ENCODE measurements at places on chromosomes 1 and 21. TPM values are rescaled to one million over a fixed set of nuclear protein-coding genes. Genes with fewer than 3 reads are reported as not detected.

The WLS gene
- 62.9 TPM for total RNA-seq

The DLGAP3 gene
- total RNA-seq, result under 0.01 TPM

The SLC6A17 gene
- not detected for total RNA-seq

The PITHD1 gene
- total RNA-seq, result 33.5 TPM

- no peaks in the 10 kb centered on the region for H3K27me3 ChIP-seq
- H3K36me3 ChIP-seq, result no peaks in the 10 kb centered on the region
- no peak overlapping the region for H3K4me3 ChIP-seq
- H3K27ac ChIP-seq, result no peak overlapping the region
- DNase-seq, result no peak
These were observed 1643.1 kb upstream of the B3GALT2 start for GRCh38 chr1:194829492-194829891.

GRCh38 chr1:117014209-117014608 lies 12.6 kb downstream of the CD101 start:
- no peak overlapping the region for H3K4me3 ChIP-seq
- H3K36me3 ChIP-seq, result no peaks in the 10 kb centered on the region
- H3K27me3 ChIP-seq, result no peaks in the 10 kb centered on the region
- peaks cover under 1% of the 10 kb centered on the region for H3K4me1 ChIP-seq

DNA sequence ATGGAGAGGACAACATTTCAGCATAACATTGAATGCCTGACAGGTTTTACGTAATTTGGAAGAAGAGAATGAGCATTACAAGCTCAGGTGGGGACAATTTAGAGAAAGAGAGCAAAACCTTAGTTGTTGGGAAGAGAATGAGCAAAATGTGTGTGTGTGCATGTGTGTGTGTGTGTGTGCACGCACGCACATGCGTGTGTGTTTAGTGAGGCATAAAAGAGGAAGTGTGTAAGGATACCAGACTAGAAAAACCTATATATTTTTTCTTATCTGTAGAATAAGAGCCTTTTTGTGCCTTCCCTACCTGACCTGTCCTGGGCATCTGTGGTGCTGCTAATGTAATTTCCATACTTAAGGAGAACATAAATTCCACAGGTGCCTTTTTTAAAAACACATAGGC lies 99.0 kb upstream of the PLXNA2 start:
- H3K4me1 ChIP-seq, result no peaks in the 10 kb centered on the region
- H3K27me3 ChIP-seq, result no peaks in the 10 kb centered on the region
- no peaks in the 10 kb centered on the region for H3K36me3 ChIP-seq

DNA sequence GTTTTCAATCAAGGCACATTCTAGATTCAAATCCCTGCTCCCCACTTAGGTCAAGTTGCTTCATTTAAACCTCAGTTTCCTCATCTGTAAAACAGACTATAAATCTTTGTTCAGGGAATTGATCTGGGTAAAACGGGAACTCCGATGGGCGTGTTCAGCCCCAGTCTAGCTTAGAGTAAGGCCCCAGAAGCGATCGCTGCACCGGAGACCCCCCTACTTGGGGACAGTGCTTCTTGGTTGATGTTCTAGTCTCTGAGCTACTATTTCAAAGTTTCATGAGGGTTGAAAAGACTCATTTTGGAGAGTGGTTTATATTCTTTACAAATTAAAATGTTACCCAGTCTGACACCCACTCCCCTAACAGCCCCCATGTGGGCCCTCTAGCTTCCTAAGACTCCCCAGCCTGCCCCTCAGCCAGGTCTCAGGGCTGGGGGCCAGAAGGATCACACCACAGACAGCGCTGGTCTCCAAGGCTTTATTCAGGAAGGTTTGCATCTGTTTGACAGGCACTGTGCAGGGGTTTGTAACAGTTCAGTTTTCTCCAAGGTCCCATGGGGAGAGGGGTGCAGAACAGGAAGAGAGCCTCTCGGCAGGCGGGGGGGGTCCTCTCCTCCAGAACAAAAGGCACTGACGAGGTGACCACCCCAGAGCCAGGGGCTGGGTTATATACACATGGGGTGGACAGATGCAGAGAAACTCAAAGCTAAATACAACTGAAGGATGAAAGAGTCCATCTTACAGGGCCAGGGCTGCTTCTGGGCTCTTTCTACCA lies 82.9 kb downstream of the STUM start:
- no peaks in the 10 kb centered on the region for H3K27me3 ChIP-seq
- DNase-seq, result no peak
- H3K27ac ChIP-seq, result no peak overlapping the region
- H3K4me3 ChIP-seq, result no peak overlapping the region

DNA sequence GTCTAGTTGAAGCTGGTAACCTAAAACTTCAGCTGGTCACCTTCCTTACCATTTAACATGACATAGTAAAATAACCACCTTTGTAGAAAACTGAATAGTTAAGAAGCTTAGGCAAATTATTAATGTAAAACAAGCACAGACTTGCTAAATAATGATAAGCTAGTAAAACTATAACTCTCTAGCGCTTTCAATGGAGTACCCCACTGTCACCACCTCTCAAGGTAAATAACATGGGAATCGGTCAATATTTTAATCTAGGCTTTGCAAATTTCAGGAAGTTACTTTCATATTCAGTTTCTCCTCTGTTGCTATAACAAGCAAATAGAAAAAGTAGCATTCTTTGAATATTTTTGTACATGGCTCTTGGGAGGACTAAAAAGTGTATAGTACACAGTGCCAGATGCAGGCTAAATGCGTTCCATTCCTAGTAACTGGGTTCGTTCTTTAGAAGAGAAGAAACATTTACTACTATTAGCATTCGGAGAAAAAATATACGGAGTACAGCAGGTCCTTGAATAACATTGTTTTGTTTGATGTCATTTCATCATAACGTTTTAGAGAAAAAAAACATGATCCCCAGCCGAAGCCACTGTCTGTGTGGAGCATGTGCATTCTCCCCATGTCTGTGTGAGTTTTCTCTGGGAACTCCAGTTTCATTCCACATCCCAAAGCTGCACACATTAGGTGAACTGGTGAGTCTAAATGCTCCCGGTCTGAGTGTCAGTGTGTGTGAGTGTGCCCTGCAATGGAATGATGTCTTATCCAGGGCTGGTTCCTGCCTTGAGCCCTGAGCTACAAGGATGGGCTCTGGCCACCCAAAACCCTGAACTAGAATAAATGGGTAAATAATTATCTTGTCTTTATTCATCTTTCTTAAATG lies 52.5 kb downstream of the EPRS1 start:
- no peaks in the 10 kb centered on the region for H3K4me1 ChIP-seq
- peaks cover 9% of the 10 kb centered on the region for H3K36me3 ChIP-seq
- no peak overlapping the region for H3K27ac ChIP-seq
- no peaks in the 10 kb centered on the region for H3K27me3 ChIP-seq

DNA sequence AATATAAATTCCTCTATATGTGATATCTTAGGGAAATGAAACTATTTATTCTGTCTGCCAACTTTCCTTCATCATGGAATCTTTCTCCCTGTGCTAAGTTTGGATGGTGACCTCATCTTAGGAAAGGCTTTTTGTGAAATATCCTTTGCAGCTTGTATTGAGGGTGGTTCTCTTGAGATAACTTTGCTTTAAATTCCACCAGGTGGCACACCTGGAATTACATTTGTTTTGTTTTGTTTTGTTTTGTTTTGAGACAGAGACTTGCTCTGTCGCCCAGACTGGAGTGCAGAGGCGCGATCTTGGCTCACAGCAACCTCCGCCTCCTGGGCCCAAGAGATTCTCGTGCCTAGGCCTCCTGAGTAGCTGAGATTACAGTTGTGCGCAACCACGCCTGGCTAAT lies 7.6 kb upstream of the CD1A start:
- H3K27me3 ChIP-seq, result no peaks in the 10 kb centered on the region
- no peak overlapping the region for H3K27ac ChIP-seq
- no peak for DNase-seq
- H3K36me3 ChIP-seq, result no peaks in the 10 kb centered on the region
- H3K4me1 ChIP-seq, result peaks cover 5% of the 10 kb centered on the region

GRCh38 chr1:107139833-107140702 lies 771 bp upstream of the NTNG1 start:
- H3K36me3 ChIP-seq, result no peaks in the 10 kb centered on the region
- H3K4me1 ChIP-seq, result no peaks in the 10 kb centered on the region
- no peaks in the 10 kb centered on the region for H3K27me3 ChIP-seq
- peak overlapping the region; percentile 53 for H3K4me3 ChIP-seq

DNA sequence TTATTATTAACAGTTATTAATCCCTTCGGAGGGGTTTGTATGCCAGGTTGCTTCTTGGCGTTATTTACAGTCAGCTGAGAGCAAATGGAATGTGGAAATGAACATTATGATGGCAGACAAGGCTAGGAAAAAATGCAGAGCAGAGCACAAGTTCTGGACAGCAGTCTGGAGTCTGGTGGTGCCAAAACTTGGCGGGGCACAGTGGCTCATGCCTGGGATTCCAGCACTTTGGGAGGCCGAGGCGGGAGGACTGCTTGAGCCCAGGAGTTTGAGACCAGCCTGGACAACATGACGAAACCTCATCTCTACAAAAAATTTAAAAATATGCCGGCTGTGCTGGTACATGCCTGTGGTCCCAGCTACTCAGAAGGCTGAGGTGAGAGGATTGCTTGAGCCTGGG lies 67.6 kb downstream of the CDC7 start:
- peaks cover 39% of the 10 kb centered on the region for H3K4me1 ChIP-seq
- H3K36me3 ChIP-seq, result no peaks in the 10 kb centered on the region
- no peak overlapping the region for H3K27ac ChIP-seq

DNA sequence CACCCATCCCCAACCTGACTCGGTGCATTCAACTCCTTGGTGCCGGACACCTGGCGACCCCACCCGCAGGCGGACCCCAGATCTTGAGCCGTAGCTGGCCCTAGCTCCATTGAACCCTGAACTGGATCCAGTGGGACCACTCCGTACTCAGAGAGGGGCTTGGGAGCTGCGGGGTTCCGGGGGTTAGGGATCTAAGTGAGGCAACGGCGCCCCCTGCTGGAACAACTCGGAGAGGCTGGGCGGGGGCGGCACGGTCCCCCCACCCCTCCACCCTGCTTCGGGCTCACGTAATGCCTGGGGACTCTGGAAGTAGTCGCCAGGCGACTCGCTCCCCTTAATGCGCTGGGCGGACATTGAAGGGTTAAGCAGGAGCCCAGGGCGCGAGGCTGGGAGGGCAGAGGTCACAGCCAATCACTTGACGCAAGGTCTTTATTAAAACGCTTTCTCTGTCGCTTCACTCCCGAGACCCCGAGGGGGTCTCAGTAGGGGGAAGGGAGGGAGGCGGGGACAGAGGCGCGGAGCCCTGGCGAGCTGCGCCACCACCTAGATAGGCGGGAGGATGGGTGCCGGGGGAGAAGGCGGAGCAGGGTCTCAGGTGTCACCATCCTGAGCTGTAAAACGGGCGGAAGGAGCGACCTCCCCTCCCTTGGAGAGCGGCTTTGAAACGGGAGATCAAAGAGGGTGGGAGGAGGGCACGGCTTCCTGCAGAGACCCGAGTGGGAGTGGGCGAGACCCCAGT lies 704 bp upstream of the CRABP2 start:
- peak overlapping the region; percentile 43 for H3K4me3 ChIP-seq
- peak; percentile 56 for DNase-seq
- no peaks in the 10 kb centered on the region for H3K27me3 ChIP-seq
- H3K27ac ChIP-seq, result no peak overlapping the region

DNA sequence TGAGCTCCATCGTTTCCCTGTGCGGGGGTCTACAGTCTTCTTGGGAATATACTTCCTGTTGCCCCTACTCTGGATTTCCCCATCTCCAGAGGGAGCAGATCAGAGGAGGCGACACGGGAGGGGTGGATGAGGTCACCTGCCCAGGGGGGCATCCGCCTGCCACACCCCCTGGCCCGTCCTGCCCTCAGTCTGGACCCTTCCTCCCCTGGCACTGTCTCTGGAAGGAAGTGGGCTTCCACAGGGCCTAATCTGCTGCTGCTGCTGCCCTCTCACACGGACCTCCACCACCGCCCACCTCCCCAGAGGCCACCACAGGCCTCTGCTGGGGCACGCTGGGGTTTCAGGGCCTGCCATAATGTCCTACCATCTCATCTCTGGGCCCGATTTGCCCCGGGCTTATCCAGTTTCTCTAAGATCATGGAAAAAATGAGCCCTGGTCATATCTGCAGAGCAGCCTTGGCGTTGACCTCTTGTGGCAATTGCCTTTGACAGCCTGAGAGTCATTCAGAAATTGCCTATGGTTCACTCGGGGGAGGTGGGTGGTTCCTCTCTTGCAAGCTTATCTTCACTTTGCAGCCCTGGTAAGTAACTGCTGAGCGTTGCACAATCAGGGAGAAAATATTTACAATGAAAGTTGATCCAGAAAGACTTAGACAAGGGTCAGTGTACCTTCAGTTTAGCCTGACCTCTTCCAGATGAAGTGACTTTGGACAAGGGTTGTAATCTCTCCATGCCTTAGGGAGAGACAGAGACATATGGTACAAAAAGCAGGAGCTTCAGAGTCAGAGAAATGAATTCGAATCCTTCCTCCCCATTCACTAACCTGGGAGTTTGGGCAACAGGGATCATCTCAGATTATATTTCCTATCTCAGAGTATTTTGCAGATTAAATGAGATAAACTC lies 252.4 kb downstream of the TOMM20 start:
- H3K4me1 ChIP-seq, result peaks cover 35% of the 10 kb centered on the region
- peak; percentile 86 for DNase-seq
- H3K4me3 ChIP-seq, result no peak overlapping the region

DNA sequence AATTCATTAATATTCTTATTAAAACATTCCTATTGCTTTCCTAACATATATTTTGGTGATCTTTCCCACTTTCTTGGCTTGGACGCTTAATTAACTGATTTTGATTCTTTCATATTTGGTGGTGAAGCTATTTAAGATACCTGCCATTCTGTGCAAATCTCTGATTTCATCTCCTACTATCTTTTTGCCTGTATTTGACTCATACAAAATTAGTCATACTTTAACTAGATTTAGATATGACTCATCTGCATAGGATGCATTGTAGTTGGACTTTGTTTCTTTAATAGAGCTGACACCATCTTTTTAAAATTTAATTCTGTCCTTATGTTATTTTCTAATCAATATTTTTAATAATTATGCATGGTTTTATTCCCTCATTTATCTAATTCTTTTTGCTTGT lies 93.8 kb upstream of the PLPPR4 start:
- no peak overlapping the region for H3K27ac ChIP-seq
- no peak overlapping the region for H3K4me3 ChIP-seq
- DNase-seq, result no peak
- H3K36me3 ChIP-seq, result no peaks in the 10 kb centered on the region
- no peaks in the 10 kb centered on the region for H3K27me3 ChIP-seq

DNA sequence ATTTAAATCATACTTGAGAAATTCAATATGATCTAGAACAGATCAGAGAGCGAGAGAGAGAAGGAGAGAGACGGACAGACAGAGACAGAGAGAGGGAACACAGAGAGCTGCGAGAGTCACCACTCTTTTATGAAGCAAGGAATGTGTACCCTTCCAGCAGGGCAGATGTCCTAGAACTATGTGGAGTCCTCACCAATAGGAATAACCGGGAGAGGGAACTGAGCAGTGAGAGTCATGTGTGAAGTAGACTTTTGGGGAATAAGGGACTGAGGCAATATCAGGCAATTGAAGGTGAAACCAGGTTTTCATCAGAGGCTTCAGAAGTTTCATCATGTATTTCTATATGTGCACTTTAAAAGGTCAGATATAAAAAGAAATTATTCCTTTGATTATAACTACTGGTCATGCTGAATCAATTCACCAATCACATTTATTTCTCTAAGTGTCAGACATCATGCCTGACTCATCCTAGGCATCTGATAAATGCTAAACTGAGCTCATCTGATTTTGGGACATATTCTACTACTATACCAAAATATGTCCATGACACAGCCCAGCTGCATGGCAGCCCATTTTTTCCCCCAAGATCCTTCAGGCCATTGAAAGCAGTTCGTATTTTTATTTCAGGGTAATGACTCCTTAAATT lies 22.4 kb downstream of the VTCN1 start:
- no peaks in the 10 kb centered on the region for H3K4me1 ChIP-seq
- H3K27ac ChIP-seq, result no peak overlapping the region
- H3K4me3 ChIP-seq, result no peak overlapping the region
- no peaks in the 10 kb centered on the region for H3K27me3 ChIP-seq
- no peaks in the 10 kb centered on the region for H3K36me3 ChIP-seq
